Central memory CD8-positive, alpha-beta T cell (primary cell): ENCODE measurements at places on chromosomes 1 and 21.

DNA sequence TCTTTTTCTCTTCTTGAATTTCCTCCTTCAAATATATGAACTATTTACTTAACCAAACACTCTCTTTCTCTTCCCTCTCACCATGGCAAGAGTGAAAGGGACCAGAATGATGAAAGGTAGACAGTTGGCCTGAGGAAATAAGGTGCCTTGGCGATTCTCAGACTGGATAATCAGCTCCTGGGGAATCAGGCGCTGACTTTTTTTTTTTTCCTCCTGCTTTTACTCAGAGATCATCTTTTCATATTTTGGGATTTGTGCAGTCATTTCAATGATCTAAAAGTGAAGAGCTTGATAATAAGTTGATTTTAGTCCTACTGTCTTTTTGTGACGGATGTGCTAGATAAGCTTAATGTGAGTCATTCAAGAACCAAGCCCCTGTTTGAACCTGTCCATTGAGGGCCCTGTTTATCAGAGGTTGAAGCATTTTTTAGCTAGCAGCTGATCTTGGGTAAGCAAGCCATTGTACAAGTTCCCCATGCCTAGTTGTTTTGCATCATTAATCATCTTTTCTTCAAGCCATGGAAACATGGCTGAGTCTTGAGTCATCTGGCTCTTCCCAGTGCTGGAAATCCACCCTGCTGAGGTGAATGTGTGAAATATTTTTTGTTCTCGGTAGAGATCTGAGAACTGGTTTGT is 40.8 kb downstream of the ITSN1 start:
- DNase-seq, result no peak

DNA sequence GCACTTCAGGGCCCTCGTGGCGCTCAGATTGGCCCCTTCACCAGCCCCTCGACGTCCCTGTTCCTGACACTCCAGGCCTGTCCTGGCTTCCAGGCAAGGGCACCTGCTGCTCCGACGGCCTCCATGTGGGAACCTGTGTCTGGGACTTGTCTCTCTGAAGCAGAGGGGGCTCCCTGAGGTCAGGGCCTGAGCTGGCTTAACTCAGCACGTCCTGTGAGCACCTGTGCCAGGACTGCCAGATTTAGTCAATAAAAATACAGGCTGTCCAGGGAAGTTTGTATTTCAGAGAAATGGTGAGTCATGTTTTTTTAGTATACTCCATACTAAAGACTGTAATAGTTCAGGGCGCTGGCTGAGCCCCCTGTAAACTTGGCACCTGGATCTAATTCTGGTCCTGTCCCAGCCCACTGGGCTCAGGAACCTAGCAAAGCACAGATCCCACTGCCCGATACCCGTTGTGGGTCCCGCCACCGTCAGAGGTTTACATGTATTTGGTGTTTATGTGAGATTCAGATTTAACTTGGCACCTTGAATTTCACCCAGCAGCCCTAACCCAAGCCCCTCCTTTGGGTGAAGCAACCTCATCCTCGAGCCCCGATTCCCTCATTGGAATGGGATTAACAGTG is 109.9 kb upstream of the IFFO2 start:
- DNase-seq, result no peak

DNA sequence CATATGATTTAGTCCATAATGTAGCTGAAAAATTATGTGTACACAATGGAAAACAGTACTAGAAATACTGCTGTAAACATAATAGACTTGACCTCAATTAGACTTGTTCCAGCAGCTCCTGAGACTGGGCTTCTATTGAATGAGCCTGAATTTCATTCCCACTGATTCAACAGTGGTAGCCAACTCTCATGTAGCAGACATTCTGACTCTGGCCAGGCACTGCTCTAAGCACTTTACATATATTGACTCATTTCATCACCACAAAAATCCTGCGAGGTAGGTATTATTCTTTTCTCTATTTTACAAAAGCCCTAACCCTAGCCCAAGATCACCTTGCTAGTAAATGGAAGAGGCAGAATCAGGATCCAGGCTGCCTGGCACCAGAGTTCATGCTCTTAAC is 12.8 kb upstream of the CTSS start:
- no peak for DNase-seq

GRCh38 chr1:150887018-150887417 is at the start of gene CTXND2:
CTXND2 (plus strand) TSS chr1:150887136; CDS start chr1:150912315, 25,179 bp downstream.
- no peak for DNase-seq

DNA sequence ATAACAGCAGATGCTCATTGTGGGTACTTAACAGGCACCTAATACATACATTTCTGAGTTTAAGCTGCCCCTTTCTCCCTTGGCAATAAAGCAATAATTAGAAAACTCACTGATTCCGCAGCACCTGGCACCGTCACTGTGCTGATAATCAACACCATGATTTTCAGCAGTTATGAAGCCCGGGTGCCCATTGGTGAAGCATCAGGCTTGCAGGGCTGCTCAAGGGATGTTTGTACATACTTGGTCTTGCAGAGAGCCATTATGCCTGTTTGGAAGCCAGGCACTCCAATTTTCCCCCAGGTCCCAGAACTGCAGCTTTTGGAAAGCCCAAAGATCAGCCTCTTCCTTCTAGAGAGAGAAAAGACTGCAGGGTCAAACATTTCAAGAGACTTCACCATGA is 44.3 kb downstream of the OLIG1 start:
- no peak for DNase-seq

- no peak for DNase-seq
These were observed 29.4 kb downstream of the SPATA17 start for GRCh38 chr1:217660353-217661062.

DNA sequence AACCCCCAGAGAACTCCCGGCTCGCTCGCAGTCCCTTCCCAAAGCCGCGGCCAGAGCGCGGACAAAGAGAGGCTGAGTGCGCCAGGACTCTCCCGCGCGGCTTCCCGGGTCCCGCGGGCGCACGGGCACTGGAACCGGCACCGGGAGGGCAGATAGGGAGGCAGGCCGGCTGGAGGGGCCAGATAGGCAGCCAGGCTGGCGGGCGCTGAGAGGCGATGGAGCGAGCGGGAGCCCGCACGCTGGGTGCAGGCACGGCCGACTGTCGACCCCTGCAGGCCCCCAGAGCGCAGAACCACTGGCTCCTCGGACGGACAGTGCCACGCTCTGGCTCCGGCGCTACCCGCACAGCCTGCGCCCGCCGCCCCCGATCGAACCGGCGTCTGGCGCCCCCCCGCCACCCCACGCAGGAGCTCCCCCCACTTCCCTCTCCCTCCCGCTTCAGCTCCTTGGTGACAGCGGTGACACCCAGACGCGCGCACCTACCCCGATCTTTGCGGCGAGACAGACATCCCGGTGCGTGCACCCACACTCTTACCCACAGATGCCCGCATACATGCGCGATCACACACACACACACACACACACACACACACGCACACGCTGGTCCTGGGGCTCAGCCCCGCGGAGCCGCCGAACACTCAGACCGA is 534 bp downstream of the SLC6A9 start:
- DNase-seq, result peak; percentile 41

GRCh38 chr1:231969076-231969475 is 342.5 kb downstream of the DISC1 start:
- DNase-seq, result no peak

DNA sequence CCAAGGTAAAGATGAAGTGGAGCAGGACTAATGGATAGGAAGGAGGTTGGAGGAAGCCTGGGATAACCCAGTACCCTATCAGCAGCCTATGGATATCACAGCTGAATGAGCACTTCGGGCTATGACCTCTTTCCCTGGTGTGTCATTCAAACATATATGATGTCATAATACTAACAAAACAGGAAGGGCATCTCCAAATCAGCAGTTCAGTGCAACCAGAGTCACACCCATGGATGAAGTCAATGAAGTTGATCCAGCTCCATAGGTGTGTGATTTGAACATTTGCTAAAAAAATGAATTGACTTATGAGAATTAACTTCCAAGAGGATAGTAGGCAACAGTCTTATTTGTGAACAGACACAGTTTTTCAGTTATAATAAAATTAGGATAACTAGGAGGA is 1.7 kb upstream of the C1orf116 start:
- no peak for DNase-seq

GRCh38 chr1:183630748-183631147 is 4.8 kb downstream of the ARPC5 start:
- no peak for DNase-seq

DNA sequence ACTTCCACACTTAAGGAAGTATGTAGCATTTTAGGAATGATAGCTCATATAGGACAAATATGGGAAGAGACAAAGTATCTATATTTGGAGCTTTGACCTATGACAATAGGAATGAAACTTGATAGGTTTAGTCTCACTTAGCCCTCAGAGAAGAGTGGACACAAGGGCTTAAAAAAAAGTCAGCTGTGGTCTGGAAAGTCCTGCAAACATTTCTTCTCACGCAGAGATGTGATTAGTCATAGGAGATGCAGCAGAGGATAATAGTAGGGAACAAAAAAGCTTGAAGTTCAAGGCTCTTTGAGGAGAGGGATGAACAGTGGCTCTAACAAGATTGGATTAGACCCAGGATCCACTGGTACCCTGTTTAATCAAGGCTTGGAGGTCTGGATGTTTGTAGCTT is 14.8 kb upstream of the RNF220 start:
- DNase-seq, result no peak

- DNase-seq, result no peak
These were observed 19.1 kb downstream of the RCSD1 start for GRCh38 chr1:167648978-167649744.

GRCh38 chr1:240284656-240285414 is 193.2 kb downstream of the FMN2 start:
- DNase-seq, result no peak

GRCh38 chr1:106055855-106056254 is 1000.6 kb upstream of the PRMT6 start:
- no peak for DNase-seq

GRCh38 chr1:206967096-206967849 is 3.0 kb downstream of the FCAMR start:
- no peak for DNase-seq

GRCh38 chr1:23625459-23625858 is 66.1 kb upstream of the RPL11 start:
- DNase-seq, result no peak

- peak; percentile 21 for DNase-seq
These were observed 37.7 kb downstream of the SH3GLB1 start for GRCh38 chr1:86741947-86742572.

GRCh38 chr1:35454176-35454575 is 103.0 kb downstream of the KIAA0319L start:
- no peak for DNase-seq

DNA sequence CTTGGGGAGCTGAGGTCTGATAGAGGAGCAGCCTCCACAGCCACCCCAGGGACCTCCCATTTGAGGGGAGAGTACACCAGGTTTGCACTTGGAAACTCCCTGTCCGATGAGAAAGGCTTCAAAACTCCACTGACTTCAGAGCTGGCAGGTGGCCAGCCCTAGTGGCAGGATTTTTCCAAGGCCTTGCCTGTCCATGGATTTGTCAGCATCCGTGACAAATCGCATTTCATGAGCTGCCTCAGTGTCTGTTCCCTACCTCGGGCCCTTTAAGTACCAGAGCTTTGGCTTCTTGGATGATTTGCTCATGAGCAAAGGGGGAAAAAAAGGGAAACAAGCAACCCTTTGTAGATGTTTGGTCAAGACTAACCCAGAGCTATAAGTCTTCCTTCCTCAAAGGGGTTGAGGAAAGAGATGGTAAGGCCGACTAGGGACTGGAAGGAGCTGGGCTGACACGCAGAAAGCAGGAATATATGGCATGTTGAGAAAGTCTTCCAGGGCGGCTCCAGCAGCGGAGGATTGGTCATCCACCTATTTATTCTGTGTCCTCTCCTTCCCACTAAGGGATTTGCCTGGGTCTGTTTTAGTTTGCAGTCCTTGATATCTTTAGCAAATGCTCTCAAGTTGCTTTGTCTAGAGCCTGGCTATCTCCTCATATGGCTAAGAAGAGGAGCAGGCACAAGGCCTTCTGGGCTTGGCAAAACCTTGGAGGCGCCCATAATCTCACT is 2.7 kb upstream of the HSPG2 start:
- DNase-seq, result no peak

GRCh38 chr1:80278936-80279335 is 1272.4 kb upstream of the ADGRL4 start:
- DNase-seq, result no peak

DNA sequence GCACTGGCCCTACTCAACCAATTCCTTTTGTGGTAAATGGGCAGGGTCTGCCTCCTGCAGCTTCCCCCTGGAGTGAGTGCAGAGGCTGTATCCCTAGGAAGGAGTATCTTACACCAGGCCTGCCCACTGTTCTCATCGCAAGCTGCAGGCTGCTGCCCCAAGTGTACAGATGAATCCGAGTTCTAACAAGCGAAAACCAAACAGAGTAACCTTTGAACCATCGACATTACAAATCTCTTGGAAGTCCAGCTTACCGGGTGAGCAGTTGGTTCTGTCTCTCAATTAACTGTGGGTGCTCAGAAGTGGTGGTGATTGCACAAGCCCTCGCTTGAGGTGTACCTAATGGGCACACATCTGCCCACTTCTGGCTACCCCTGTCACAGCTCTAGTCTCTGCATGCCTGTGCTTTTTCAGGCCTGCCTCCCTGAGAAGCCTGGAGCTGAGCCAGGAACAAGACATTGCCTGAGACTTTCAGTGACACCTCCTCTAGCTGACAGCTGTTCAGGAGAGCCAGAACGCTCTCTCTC is 22.7 kb downstream of the INAVA start:
- DNase-seq, result no peak

DNA sequence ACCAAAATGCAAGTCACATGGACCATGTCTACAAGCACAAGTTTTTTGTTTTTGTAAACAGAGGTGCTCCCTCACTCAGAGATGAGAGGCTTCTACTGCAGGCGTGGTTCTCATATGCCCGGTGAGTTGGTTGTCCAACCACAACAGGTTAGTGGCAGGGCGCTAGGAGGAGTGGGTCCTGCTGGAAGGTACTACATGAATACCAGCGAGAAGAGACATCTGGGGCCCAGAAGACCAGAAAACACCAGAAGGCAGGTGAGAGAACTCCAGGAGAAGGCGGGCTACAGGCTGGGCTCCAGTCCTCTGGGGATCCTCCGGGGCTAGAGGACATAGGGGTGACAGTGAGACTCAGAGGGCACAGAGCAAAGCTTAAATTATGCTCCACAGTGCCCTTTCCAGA is 366.5 kb downstream of the MATN1 start:
- no peak for DNase-seq

GRCh38 chr21:14531757-14532316 is 14.3 kb downstream of the SAMSN1 start:
- no peak for DNase-seq

- DNase-seq, result no peak
These were observed 546.9 kb upstream of the ADAMTS5 start for GRCh38 chr21:27513825-27514224.

GRCh38 chr21:46379105-46379504 is 55.1 kb downstream of the PCNT start:
- no peak for DNase-seq

GRCh38 chr1:3914911-3915310 is 14.8 kb upstream of the C1orf174 start:
- DNase-seq, result no peak

- DNase-seq, result no peak
These were observed 29.5 kb upstream of the PGM1 start for GRCh38 chr1:63563745-63564144.

GRCh38 chr1:21518774-21519455 is 9.7 kb downstream of the ALPL start:
- DNase-seq, result no peak

DNA sequence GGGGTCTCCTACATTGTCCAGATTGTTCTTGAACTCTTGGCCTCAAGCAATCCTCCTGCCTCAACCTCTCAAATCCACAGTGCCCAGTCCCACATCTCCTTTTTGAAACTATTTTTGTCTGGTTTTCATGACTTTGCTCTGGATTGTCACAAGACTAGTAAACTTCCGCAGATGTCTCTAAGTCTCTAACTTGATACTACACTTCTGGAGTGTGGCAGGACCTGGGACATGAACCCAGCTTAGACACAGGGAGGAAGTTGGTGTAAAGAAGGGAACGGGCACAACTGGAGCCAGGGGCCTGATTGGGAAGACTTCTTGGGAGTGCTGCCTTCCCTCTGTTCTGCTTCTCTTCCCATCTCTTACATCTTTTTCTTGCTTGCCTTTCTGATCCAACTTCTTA is 16.2 kb upstream of the DISC1 start:
- DNase-seq, result no peak
